ENCODE measurements at places on chromosomes 1 and 21.

DNA sequence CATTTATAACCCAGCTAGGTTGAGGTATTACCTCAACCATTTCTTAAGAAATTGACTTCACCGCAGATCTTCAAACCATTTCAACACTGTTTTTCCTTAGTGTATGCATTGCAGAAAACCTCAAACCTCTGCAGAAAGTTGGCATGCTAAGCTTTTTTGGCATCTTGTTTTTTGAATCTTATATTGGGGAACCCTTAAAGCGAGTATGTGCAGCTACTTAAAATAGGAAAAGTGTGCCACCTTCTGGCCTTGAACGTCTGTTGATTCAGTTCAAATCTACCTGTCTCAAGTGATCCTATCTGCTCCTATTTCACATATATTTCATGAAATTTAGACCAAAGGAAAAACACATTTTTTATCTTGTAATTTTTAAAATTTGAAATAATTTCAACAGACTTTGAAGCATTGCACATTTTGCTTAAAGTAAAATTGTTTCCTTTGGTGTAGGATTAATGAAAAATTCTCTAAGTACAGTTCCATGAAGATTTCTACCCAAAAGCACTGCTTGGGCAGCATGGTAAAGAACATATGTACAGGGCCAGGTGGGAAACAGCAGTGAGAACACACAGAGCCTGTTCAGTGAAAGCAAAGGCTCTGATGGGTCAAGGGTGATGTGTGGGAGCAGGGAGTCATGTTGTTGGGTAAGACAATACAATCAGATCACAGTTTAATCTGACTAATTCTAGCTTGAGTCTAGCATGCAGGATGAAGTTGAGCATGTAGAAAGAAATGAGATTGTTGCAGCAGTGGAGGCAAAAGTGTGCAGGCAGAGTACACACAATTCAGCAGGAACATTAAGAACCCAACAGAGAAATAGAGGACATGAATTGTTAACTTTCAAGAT lies 17.2 kb downstream of the HENMT1 start:
- DNase-seq = peak; percentile 21

DNA sequence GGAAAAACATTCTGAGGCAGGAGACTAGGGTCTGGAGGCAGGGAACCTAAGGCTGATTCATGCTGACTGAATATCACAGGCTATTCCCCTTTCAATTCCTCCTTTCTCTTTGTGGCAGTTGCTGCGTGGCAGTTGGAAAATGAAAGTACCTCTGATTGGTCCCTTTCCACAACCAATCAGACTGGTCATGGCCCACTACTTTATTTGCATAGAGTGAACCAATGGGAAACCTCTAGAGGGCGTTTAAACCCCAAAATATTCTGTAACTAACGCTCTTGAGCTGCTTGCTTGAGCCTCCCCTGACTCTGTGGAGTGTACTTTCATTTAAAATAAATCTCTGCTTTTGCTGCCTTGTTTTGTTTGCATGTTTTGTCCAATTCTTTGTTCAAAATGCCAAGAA lies 27.7 kb upstream of the VN1R5 start:
- no peak for DNase-seq

- no peak for DNase-seq
Measured at GRCh38 chr1:167614851-167615250, 15.2 kb upstream of the RCSD1 start.

DNA sequence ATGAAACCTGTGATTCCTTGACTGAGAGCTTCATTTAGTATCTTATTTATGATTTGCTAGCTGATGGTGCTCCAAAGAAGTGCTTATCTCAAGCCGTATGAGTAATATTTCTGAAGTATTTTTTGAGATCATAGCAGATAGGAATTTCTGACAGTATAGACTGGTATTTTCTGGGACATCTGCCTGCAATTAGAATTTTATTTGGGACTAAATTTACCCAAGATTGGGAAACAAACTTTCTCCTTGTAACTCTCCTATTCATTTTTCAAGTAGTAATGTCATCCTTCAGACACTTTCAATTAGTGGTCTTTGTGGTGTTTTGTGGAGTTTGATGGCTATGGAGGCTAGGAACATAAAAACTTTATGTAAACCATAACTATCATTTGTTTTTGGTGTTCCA lies 597.2 kb upstream of the ZP4 start:
- DNase-seq = no peak

DNA sequence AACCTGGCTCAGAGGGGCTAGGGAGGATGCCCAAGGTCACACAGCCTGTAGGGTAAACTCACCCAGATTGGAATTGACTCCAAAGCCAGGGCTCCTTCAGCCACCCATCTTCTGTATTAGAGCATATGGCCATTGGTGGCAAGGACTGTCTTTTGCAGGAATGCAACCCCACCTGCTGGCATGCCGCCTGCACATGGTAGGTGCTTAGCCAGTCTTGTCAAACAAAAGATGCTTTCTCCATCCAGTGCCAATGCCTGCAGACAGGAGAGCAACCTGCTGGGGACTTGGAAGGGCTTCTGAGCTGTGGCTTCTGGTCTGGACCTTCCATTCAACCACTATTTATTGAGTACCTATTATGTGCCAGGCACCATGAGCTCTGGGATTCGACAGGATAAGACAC lies 95.3 kb upstream of the TMEM51 start:
- DNase-seq = no peak

DNA sequence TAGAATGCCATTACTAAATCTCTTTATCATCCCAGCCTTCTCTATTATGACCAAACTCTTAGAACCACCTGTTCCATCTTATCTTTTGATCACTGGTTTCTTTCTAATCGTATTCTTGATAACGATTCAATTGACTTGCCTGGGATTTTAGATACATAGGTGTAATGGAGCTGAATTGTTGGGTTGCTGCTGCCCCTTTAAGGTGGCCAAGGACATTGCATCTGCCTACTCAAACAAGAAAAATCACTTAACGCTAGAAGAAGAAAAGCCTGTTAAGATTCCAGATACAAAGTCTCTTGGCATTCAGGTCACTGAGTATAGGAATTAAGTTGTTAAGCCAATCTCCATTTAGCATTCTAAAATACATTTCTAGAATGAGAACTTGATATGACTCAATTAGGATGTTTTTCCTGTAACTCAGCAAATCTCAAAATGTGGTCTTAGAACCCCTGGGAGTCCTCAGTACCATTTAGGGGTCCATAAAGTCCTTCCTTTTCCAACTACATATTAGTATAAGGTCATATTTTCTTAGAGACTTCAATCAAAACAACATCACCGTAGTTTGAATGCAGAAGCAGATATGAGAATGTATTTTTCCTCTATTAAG lies 12.4 kb downstream of the NEXN start:
- no peak for DNase-seq
